ENCODE measurements at places on chromosomes 16 and 17. TPM values are rescaled to one million over a fixed set of nuclear protein-coding genes. Genes with fewer than 3 reads are reported as not detected.

Gene CSF3
- total RNA-seq = 0.12 TPM

DNA sequence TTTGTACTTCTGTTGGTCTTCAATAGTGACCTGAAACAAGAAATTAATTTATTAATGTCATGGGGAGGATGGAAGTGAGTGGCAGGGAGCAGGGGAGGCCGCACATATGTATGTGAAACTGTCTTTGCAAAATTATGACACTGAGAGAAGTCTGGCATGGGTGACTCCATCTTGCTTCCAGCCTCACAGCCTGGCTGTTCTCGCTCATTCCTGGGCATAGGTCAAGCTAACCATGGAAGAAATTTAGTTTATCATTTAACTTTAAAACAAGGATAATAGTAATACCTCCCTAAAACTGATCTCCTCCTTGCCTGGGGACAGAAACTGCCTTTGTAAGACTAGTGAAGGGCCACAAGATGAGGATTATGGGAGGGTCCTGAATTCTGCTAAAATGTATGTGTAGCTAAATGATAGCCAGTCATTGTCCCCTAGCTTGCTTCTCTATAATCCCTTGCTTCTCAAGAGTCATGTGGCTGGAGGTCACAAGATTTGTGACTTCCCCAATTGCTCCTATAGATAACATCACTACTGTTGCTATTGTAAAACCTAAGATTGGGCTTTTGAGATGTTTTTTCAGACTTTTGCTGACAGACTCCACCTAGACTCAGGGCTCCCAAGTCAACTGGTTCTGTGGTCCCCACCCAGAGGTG lies 126.0 kb downstream of the HS3ST3A1 start:
- DNase-seq = no peak
- H3K36me3 ChIP-seq = no peaks in the 10 kb centered on the region
- H3K27ac ChIP-seq = peak overlapping the region; percentile 54
- peaks cover 15% of the 10 kb centered on the region for H3K4me1 ChIP-seq
- H3K4me3 ChIP-seq = no peak overlapping the region
- H3K27me3 ChIP-seq = no peaks in the 10 kb centered on the region

DNA sequence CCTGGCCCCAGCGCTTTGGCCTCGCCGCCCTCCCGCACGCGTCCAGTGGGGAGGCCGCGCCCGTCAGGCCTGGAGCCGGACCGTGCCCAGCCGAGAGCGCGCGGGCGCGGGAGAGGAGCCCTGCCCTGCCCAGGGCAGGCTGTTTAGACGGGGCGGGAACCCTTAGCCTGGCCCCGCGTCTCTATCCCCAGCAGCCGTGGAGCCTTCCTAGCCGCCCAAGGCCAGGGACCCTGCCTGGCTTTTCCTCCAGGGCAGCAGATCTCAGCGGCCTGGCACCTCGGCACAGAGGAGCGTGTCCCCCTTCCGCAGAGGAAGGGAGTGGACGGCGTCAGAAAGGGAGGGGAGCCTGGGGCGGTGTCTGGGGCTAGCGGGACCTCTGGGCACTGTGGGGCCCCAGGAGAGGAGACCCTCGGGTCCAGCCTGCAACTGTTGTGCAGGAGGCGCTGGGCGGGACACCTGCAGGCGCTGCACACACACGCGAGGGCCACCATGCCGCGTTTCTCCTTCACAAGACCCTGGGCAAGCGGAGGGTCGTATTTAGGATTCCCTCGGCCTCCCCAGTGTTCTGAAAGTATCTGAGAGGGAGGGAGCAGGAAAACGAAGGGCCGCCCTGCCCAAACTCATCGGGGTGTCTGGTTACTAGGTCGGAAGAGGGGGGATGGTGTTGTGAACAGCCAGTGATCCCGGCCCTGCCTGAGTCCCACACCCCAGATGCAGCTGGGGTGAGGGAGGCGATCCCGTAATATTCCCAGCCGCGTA lies 2.3 kb upstream of the NPTX1 start:
- peaks cover 44% of the 10 kb centered on the region for H3K4me1 ChIP-seq
- no peaks in the 10 kb centered on the region for H3K36me3 ChIP-seq
- peaks cover 87% of the 10 kb centered on the region for H3K27me3 ChIP-seq
- H3K4me3 ChIP-seq = peak overlapping the region; percentile 18
- no peak for DNase-seq

DNA sequence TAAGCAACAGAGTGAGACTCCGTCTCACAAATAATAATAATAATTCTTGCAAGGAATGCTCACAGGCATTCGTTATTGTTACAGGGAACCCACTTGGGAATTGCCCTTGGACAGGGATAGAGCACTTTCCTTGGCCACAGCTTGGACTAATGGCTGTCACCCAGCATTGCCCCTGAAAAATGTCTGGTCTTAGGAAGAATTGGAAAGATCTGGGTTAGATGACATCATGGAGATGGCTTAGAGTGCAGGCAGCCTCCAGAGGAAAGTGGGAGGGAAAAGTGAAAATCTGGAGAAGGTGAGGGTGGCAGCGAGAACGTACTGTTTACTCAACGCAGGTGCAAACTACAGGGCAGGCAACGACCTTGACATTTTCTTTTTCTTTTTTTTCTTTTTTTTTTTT lies 59.3 kb upstream of the MRTFB start:
- H3K27ac ChIP-seq = no peak overlapping the region
- DNase-seq = no peak
- no peaks in the 10 kb centered on the region for H3K27me3 ChIP-seq

DNA sequence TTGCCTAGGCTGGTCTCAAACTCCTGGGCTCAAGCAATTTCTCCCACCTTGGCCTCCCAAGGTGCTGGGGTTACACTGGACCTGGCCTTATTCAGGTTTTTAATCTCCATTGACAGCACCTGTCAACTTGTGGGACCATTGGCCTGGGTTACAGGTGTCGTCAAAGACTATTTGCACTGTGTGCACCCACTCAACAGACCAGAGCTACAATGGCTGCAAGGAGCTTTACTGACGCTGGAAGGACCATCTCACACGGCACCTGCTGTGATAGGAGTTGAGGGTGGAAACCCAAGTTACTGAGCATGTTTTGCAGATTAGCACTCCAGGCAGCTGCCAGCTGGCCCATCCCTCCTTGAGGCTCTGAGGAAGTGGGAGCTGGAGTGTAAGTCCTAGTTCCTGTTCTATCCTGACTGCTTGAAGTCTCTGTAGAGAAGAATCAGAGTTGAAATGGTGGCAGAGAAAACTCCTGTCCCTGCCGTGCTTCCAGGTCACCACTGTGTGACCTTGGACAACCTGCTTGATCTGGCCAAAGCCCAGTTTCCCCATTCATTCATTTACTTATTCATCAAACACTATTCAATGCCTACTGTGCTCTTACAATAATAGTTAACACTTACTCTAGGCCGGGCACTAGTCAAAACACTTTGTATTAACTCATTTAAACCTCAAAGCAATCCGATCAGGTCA lies 42.4 kb upstream of the LONP2 start:
- H3K36me3 ChIP-seq = no peaks in the 10 kb centered on the region
- H3K4me1 ChIP-seq = peaks cover 24% of the 10 kb centered on the region
- no peak overlapping the region for H3K27ac ChIP-seq
- no peak for DNase-seq
- no peaks in the 10 kb centered on the region for H3K27me3 ChIP-seq

Gene PGS1
- 30.4 TPM for total RNA-seq

DNA sequence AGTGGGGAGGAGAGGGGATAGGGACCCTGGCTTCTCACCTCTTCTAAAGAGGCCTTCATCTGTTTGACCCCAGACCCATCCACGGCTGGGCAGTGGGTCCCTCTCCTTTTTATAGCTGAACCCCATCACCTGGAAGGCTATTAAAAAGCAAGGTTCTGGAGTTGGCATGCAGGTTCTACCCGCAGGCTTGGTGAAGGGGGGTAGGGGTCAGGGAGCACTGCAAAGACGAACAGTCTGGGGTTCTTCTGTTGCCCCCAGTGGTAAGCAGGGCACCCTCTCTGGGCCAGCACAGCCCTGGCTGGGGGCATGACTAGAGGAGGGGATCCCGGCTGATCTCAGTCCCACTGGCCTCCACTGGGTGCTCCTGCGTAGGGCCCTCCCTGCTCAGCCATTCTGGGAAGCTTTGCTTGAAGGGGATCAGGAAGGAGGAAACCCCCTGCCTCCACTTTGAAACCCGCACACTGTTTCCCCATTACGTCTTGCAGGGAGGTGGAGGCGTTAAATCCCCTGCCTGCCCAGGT lies 13.6 kb downstream of the CMIP start:
- peaks cover 32% of the 10 kb centered on the region for H3K4me1 ChIP-seq
- H3K36me3 ChIP-seq = no peaks in the 10 kb centered on the region
- DNase-seq = no peak
- no peak overlapping the region for H3K4me3 ChIP-seq
- no peaks in the 10 kb centered on the region for H3K27me3 ChIP-seq

- peaks cover 35% of the 10 kb centered on the region for H3K4me1 ChIP-seq
- no peaks in the 10 kb centered on the region for H3K36me3 ChIP-seq
These were observed 526 bp downstream of the MRPS23 start for GRCh38 chr17:57849163-57849873.

Gene MYH8
- total RNA-seq = not detected

DNA sequence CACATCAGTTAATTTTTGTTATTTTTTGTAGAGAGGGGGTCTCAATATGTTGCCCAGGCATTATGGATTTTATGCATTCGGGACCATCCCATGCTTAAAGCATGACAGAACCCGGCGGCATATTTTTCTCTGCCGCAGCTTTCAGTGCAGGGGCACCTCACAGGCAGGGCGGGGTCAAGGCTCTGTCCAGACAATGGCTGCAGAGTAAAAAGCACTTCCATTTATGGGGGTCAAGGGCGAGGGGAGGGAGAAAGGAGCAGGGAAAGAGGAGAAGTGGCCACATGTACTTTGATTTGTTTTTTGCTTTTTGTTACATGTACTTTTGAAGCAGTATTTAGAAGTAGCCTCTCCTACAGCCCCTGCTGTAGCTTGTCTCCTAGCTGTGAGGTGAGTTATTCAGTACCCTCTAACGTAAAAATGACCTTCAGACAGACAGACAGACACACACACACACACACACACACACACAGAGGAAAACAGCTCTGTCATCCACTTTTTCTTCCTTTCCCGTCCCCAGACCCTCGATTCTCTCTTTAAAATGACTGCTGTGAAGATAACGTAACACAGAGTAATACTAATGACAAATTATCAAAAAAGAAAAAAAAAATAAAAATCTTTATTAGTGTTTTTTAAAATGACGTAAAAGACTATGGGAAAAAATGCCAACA lies 856 bp upstream of the SCPEP1 start:
- peaks cover 11% of the 10 kb centered on the region for H3K4me1 ChIP-seq
- no peak overlapping the region for H3K27ac ChIP-seq
- H3K27me3 ChIP-seq = no peaks in the 10 kb centered on the region

DNA sequence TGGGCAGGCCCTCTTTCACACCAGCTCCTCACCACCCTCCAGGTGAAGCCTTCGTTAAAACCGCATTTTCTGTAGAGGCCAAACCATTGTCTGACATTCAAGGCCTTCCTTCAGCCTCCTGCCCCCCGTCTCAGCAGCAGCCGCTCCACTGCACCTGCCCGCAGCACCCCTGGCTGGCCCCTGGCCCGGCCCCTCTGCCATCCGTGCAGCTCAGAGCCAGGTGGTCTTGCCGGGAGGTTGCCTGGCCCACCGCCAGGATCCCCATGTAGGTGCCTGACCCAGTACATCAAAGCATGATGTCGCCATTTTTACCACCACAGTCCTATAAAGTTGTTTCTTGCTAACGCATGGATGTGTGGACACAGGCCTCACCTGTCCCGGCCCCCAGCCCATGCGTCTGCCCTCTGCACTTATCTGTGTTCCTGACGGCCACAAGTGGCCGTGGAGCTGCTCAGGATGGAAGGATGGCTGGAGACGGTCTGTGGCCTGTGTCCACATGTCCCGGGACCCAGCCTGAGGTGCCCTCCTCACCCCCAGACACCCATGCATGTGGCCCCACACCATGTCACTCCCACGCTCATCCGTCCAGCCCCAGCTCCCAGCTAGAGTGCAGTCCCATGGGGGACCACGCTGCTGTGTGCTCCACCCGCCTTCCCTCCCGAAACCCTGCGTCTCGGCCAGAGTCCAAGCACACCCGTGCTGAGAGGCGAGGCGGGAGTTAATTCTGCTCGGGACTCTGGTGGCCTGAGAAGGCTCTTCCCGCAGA lies 89.3 kb upstream of the CHMP6 start:
- DNase-seq = no peak
- no peak overlapping the region for H3K27ac ChIP-seq
- no peaks in the 10 kb centered on the region for H3K4me1 ChIP-seq

Gene ANKRD40CL
- 3.3 TPM for total RNA-seq

DNA sequence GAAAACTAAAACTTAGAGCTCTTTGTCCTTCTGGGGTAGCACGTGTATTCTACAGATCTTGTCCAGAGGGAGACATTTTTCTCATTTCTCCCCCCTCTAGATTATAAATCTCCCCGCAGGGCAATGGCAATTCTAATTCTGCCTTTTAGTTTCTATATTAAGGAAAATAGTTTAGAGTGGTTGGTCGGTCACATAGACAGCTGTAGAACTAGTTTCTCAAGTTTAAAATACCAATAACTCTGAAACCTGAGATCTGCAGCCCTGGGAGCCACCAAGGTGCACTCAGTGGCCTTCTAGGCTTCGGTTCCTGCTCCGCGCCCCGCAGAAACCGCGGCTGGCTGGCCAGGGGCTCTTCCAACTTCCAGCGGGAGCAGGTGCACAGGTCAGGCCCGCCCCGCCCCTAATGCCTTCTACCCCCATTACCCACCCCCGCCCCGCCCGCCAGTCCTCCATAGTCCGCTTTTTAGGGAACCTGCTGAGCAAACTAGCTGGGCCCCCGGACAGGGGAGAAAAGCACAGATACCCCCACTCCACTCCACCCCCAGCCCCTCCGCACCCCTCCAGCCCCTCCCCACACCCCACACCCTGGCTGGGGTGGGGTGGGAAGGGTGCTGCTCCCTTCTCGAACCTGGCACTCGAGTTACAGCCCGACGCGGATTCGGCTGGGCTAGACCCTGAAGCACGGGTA lies 431 bp downstream of the SLFN11 start:
- no peaks in the 10 kb centered on the region for H3K36me3 ChIP-seq
- peak; percentile 7 for DNase-seq
- H3K27ac ChIP-seq = no peak overlapping the region
- peak overlapping the region; percentile 42 for H3K4me3 ChIP-seq
- H3K4me1 ChIP-seq = peaks cover 3% of the 10 kb centered on the region

Gene SAMD14
- 3.1 TPM for total RNA-seq

Gene ENPP7
- total RNA-seq = 22.2 TPM

GRCh38 chr16:14365200-14365851 lies 264.7 kb downstream of the PARN start:
- peak overlapping the region; percentile 43 for H3K27ac ChIP-seq
- no peak for DNase-seq
- no peaks in the 10 kb centered on the region for H3K27me3 ChIP-seq
- no peaks in the 10 kb centered on the region for H3K36me3 ChIP-seq

- DNase-seq = no peak
- no peak overlapping the region for H3K27ac ChIP-seq
- peaks cover 6% of the 10 kb centered on the region for H3K4me1 ChIP-seq
- H3K36me3 ChIP-seq = no peaks in the 10 kb centered on the region
- H3K27me3 ChIP-seq = no peaks in the 10 kb centered on the region
These were observed 87.5 kb downstream of the BMERB1 start for GRCh38 chr16:15521758-15522509.

Gene TMED6
- total RNA-seq = 4.6 TPM

All from hepatocyte (in vitro differentiated cells).